ENCODE measurements at places on chromosomes 12 and 14.

DNA sequence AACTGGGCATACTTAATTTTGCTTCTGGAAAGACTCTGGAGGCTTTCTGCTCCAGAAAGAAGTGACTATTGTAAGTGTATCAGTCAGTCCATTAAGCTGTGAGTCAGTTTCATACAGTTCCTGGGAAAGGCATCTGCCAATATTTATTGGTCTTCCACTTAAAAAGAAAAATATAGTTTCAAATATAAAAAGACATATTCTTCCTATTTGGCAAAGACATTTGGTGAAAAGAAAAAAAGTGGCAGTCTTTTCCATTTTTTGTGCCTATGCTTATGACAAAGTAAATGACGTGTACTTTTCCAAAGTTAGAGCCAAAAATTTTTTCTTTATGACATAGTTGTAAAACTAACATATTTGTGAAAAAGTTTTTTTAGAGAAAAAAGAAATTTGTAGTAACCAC, 12.3 kb downstream of the TMEM30B start:
- no peak for DNase-seq

- DNase-seq, result peak; percentile 58
These were observed 14.6 kb downstream of the GPR84 start for GRCh38 chr12:54349679-54350078.

GRCh38 chr12:120887253-120888043, 16.7 kb downstream of the SPPL3 start:
- DNase-seq, result no peak

DNA sequence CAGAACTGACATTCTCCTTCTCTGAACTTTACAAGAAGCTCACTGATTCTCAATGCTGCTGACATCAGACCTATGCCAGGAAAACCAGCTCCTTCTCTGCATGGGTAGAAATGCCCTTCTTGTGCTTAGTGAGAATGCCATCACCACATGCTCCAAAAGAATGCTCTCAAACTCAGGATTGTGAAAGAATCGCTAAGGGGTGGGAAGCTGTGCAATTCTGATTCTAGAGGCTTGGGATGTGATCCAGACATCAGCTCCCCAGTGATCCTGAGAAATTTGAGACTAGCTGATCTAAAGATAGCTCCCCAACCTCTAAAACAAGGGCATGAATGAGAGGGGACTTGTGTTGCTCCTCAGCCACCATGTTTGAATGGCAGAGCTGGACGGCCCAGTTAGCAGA, 113.2 kb downstream of the DPF3 start:
- no peak for DNase-seq

DNA sequence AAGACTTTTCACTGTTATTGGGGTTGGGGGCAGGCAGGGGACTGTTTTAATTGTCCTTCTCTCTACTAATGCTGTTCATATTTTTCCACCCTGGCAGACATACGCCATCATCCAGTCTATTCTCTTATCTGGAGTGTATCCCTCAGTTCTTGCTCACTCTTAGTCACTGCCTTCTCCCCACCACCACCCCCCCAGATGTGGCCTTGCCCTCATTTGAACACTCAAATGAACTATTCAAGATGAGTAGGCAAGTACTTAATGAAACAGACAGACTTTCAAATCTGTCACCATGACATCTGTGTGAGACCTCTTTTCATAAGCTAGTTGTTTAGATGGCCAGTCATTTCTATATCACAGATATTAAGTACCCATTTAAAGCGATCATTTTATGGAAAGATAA, 10.1 kb downstream of the NUDT4 start:
- DNase-seq, result no peak

- DNase-seq, result peak; percentile 82
These were observed 954 bp upstream of the SLC39A2 start for GRCh38 chr14:20998139-20998538.

DNA sequence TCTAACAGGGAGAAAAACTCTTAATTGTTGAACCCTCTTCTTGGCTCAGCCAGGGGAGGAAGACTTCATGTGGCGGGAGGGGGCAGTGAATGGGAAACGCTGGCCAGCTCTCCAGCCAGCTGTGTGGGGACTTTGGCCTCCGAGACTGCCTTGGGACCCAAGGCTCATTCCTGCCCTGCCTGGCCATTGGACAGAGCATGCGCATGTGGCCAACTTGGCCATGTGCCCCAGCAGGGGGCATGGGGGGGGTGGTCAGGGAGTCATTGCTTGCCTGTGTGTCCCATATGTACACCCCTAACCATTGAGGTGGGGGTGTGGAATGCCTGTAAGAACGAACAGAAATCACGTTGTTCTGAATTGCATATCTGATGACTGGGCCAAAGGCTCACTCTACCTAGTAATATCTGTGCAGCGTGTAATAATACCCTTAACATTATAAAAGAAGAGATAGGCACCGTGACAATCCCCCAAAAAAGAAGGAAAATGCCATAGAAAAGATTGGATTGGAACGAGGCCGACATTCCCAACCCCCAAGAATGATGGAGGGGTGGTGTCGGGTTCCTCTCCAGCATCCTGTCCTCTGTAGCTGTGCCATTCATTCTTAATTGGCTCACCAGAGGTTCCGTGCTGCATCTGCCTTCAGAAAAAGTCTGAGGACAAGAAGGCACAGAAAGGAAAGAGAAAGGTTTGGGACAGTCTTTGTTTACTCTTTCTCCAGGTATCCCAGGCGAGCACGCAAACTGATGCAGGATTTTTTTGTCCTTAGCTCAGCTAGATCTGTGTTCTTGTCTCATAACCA, 3.5 kb upstream of the FAR2 start:
- DNase-seq, result no peak

- DNase-seq, result no peak
These were observed 13.8 kb downstream of the CD9 start for GRCh38 chr12:6213969-6214368.

Data from islet precursor cell (in vitro differentiated cells).